Tracheal epithelial cell (primary cell): ENCODE measurements at places on chromosomes 11 and 22. TPM values are rescaled to one million over a fixed set of nuclear protein-coding genes. Genes with fewer than 3 reads are reported as not detected.

Gene CRYBA4
- not detected in 2 replicates for total RNA-seq

Gene OR52H1
- 0.21 and 0.48 TPM in 2 replicates for total RNA-seq

Gene SMIM38
- 0.21 and 0.48 TPM in 2 replicates for total RNA-seq

Gene CDKN1C
- total RNA-seq, result 13.5 and 23.2 TPM in 2 replicates

Gene APOL3
- total RNA-seq, result 0.21 and 2.9 TPM in 2 replicates

Gene CNTF
- total RNA-seq, result 0.48 and 2.1 TPM in 2 replicates

Gene OR4A5
- total RNA-seq, result not detected in 2 replicates

Gene DSCAML1
- 1.9 TPM in 1 of 2 replicates, not detected in the other for total RNA-seq

Gene MYOD1
- total RNA-seq, result not detected in 2 replicates
